ENCODE measurements at places on chromosomes 3 and 15.

DNA sequence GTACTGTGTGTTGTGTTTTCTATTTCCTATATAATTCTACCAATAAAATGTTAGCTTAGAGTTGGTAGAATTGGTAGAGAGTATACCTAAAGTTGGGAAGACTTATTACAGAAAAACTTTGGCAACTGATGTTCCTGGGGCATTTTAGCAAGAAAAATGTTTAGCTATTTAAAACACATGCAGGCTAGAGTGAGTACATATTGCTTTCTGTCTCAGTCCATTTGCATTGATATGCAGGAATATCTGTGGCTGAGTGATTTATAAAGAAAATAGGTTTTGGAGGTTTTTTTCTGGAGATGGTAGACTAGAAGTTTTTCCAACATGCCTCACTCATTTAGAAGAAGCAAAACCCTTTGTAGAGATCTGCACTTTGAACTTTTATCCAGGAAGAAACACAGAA, 30.4 kb upstream of the OR5K1 start:
- no peak for DNase-seq

GRCh38 chr15:40438712-40439111, 2.0 kb upstream of the BAHD1 start:
- no peak for DNase-seq

- DNase-seq, result no peak
Measured at GRCh38 chr3:128081226-128081625, 29.0 kb downstream of the SEC61A1 start.

DNA sequence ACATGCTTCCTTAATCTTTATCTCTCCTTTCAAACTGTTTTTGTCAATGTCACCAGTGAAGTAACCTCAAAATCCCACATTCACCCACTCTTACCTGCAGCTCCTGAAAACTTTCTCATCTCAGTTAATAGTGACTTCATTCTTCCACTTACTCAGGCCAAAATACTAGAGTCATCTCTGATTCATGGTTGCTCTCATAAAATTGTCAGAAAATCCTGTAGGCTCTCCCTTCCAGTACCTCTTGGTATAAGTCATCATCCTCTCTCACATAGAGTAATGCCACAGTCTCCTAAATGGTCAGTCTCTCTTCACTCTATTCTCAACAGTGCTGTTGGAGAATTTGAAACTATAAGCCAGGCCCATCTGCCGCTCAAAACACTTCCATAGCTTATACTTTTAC, 34.9 kb upstream of the POU1F1 start:
- no peak for DNase-seq

- DNase-seq, result no peak
Measured at GRCh38 chr15:63338170-63338569, 43.5 kb downstream of the CA12 start.

GRCh38 chr15:42146551-42147430, 9.6 kb downstream of the PLA2G4F start:
- no peak for DNase-seq

All from GM20000 (cell line).